Cortex of kidney (tissue), 1 donor: ENCODE measurements at places on chromosomes 2 and 18.

DNA sequence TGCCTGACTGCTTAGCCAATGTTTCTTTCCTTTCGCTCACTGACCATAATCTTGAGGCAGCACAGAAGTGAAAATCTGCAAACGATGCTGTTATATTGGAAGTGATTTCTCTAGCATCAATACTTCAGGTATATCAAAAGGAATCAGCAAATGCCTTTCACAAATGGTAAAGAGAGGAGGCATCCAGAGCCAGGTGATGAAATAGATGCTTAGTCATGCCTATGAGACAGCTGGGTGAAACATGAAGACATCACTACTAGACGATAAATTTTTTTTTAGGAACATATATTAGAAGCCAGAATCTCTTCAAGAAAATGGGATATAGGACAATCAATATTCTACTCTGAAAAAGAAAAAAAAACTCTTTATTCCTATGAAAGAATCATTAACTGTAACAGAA, 249.2 kb upstream of the SLC39A10 start:
- no peak for DNase-seq

DNA sequence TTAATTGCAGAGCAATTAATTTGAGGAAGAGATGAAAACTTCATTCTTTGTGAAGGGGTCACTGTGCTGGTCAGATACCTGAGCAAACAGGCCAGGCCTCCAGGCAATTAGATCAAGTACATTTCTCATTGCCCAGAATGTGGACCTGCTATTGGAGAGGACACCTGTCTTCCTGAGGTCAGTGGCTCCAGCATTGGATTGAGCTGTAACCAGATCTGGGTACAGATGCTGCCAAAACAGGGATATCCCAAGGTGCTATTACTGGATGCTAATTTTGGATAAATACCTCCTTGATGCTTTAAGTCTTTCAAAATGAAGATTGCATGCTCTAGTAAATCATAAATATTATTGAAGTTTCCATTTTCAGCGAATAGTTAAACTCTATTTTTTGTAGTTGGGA, 131.5 kb downstream of the FAM161A start:
- DNase-seq = no peak

- DNase-seq = no peak
These were observed 78.3 kb downstream of the RTP5 start for GRCh38 chr2:241947876-241948275.

- DNase-seq = no peak
These were observed 74.2 kb downstream of the HNRNPLL start for GRCh38 chr2:38528534-38528933.

DNA sequence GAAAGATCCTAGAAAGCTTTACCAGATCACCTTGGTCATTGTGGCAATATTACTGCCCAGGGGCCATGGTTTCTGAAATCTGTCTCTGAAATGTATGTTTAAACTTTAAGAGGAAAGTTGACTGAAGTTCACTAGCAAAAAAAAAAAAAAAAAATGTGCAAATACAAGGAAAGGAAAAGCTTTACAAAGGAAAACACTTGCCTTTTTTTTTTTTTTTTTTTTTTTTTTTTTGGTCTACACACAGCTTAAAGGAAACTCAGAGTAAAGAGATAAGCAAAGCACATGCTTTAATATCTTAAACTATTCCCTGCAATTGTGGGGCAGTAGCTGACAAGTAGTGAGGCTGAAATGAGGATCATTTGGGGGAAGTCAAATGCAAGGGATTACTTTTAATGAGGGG, 174.2 kb upstream of the EPAS1 start:
- no peak for DNase-seq

DNA sequence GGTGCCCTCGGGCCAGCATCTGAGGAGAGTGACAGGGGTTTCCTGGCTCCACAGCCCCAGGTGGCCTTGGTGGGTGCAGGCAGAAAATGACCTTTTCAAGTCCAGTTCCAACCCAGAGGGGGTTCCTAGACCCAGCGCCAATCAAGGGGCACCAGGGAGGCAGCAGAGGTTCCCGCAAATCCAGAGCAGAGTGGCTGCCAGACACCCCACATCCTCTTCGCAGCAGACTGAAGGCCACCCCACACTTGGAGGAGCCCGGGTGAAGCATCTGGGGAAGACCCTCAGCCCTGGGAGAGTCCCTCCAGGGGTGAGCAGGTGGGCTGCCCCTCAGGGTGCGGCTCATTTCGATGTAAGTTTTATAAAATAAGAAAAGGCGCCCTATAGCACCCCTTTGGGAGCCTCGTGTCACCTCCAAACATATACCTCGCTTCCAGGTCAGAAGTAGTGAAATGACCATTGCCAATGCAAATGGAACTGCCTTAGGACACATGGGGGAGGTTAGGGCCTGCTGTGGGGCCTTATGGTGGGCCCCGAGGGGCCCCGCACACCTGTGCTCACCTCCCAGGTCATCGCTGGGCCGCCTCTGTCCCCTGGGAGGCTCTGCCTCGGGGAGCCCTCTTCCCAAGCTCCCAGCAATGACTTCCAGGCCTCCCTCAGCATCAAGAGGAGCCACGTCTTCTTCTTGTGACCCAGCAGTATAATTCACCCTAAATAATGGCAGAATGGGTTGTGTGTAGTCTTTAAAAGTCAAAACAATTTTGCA, 11.0 kb downstream of the RTP5 start:
- no peak for DNase-seq

- no peak for DNase-seq
These were observed 20.2 kb upstream of the TNS1 start for GRCh38 chr2:218022851-218023530.

GRCh38 chr2:64939332-64939917, 49.8 kb upstream of the SLC1A4 start:
- no peak for DNase-seq

DNA sequence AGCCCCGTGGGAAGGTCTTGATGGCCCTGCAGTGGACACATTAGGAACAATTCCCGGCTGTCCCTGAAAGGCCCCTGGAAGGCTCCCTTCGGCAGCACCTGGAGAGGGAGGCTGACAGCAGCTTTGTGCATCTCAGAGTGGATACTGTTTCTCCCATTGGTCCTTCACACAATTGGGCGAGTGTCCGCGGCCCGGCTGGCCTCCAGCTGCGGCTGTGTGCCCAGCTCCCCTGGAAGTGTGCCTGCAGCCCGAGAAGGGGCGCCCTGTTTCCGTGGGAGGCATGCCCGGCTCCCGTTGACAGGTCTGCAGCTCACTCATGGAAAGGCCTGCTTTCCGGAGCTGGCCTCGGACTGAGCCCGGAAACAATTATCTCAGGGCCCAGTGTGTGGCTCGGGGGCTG, 103.7 kb downstream of the LPIN1 start:
- DNase-seq = no peak

DNA sequence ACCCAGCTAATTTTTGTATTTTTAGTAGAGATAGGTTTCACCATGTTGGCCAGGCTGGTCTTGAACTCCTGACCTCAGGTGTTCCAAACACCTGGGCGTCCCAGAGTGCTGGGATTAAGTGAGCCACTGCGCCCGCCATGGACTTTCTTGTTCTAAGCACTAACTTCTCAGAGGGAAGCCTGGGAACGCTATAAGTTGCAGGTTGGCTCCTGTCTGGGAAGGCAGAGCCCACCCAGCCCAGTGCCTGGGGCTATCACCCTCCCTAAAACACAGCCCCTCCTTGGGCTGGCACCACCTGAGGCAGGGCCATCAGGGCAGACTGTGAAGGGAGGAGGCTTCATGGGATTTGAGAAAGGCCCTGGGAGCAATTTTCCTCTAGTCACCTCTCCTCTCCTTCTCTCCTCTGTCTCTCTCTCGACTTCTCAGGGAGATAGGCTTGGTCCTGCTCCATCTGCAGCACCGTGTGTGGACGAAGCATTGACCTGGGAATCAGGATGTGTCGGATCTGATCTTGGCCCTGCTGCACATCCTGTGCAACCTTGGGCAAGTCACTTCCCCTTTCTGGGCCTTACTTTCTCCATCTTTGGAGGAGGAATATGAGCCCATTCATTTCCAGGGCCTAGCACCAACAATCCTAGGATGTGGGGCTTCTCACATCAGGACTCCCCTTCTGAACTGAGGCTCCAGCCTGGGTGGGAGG, 10.9 kb downstream of the PSD4 start:
- no peak for DNase-seq

DNA sequence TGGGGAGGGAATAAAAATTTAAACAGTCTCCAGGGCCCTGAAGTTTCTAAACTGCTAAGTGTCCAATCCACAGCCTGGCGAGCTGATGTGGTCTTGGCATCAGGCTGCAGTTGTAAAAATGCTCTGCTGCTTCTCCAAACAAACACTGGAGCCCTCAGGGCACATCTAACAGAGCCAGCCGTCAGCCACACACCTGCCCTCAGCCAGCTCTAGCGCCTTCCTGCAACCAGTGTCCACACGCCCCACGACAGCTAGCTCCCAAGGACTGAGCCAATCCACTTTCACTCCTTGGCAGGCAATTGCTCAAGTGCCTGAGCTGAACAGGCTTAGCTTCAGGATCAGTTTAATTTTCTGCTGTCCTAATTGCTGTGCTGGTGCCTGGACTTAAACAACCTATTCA, 446.4 kb upstream of the RAB12 start:
- no peak for DNase-seq

- no peak for DNase-seq
These were observed 1012.4 kb upstream of the GYPC start for GRCh38 chr2:125643585-125643984.

DNA sequence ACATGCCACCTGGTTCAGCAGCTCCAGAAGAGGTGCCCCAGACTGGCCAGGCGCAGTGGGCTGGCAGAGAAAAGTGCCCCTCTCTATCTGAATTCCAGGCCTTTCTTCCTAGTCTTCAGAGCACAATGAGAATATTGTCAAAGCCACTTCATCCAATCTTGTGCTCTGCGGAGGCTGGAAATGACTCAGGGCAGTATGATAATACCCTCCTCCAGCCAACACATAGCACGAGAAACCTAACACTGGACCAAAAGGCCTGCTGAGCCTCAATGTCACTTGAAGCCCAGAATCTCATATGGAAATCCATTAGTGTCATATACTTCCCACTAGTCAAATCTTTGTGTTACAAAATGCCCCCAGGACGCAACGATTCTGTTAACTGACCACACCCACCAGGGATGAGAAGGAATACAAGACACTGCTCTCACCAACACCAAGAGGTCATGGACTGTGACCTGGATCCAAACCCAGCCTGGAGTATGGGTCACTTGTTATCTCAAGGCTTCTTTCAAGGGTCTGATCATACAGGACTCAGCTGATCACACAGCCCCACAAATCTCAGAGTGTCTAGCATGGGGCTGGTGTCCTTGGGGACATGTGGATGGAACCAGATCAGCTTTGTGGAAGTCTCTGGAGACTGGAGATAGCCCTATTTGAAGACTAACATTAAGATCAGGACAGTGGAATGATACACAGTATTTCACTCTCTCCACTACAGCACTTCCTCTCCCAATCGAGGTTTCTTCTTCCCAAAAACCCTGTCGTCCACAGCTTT, 10.1 kb downstream of the KIF3C start:
- DNase-seq = no peak

- DNase-seq = no peak
These were observed 106.1 kb downstream of the THSD7B start for GRCh38 chr2:136871424-136871823.

DNA sequence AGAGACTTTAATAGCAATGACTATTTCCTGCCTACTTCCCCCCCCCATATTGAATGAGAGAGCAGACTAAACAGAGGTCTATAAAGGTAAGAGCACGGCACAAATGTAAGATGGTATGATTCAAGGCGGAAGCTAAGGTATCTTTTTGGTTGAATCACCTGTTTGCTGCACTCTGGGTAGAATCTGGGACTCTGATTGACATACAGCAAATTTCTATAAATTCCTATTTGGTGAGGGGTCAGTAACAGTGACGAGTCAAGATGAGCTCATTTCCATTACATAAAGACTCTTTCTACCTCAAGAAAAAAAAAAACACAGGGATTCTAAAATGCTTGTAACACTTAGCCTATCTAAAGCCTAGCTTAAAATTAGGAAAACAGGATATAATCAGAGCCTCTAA, 297.3 kb downstream of the TNS1 start:
- DNase-seq = no peak

- DNase-seq = no peak
These were observed 55.1 kb upstream of the AQP4 start for GRCh38 chr18:26920644-26921043.

- no peak for DNase-seq
These were observed 206.7 kb downstream of the TCF4 start for GRCh38 chr18:55381277-55381676.

DNA sequence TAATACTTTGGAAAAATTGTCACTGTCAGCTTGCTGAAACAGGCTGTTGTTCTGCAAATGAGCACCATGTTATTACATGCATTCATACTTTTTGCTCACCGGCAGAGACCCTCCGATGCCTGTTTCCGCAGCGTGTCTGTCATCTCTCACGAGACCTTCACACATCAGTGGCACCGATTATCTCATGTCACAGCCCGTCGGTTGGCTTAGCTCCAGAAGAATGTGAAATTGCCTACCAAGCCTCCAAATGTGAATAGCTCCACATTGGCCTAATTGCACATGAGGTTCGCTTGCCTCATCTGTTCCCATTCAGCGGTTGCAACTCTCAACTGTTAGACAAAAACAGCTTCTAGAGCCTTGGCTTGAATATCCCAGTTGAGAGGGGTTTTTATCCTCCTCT, 233.0 kb downstream of the ACTR3 start:
- no peak for DNase-seq

- DNase-seq = no peak
These were observed 27.8 kb downstream of the ANO7 start for GRCh38 chr2:241216211-241216761.

- DNase-seq = no peak
These were observed 56.2 kb downstream of the EMILIN2 start for GRCh38 chr18:2903006-2903405.

GRCh38 chr2:128357506-128358370, 39.1 kb upstream of the HS6ST1 start:
- DNase-seq = no peak

- DNase-seq = no peak
These were observed 428.4 kb upstream of the ZEB2 start for GRCh38 chr2:144948205-144948855.

- no peak for DNase-seq
These were observed 1.1 kb upstream of the CDH2 start for GRCh38 chr18:28177828-28178635.

DNA sequence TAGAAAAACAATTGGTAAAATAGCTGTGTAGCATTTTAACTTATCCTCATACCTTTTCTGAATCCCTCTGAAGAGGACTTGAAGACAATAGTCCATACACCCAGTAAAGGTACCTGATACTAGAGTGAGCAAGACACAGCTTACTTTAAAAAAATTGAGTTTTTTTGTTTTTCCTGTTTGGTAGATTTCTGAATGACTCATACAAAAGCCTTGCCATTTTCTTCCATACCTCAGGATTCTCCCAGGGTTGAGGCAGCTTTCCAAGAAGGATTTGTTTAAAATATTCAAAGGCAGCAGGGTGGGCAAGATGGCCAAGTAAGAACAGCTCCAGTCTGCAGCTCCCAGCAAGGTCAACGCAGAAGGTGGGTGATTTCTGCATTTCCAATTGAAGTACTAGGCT, 551.0 kb upstream of the LRATD1 start:
- no peak for DNase-seq

DNA sequence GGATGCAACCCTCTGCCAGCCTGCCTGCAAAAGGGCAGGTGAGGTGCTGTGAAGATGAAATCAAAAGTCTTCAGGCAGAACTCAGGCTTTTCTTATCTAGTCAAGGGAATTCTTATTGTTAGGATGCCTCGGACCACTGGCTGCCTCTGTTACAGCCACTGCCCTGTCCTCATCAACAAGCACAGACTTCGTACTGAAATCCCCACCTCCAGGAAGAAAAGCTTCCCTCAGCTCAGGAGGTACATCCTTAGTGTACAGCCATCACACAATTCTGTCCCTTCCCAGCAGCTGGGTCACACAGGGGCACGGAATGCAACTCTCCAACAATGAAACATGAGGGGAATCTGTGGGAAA, 10.1 kb upstream of the RNU4ATAC start:
- DNase-seq = no peak
